ENCODE measurements at places on chromosomes 2 and 18. TPM values are rescaled to one million over a fixed set of nuclear protein-coding genes. Genes with fewer than 3 reads are reported as not detected.

The PLCD4 gene
- 1.6 TPM for polyA plus RNA-seq

GRCh38 chr2:141392517-141393213 lies 738.2 kb downstream of the LRP1B start:
- DNase-seq = peak; percentile 13

The MAL gene
- polyA plus RNA-seq = not detected

The FBXO15 gene
- polyA plus RNA-seq = 0.54 TPM

The PAX8 gene
- 13.1 TPM for polyA plus RNA-seq

The IL36B gene
- not detected for polyA plus RNA-seq

DNA sequence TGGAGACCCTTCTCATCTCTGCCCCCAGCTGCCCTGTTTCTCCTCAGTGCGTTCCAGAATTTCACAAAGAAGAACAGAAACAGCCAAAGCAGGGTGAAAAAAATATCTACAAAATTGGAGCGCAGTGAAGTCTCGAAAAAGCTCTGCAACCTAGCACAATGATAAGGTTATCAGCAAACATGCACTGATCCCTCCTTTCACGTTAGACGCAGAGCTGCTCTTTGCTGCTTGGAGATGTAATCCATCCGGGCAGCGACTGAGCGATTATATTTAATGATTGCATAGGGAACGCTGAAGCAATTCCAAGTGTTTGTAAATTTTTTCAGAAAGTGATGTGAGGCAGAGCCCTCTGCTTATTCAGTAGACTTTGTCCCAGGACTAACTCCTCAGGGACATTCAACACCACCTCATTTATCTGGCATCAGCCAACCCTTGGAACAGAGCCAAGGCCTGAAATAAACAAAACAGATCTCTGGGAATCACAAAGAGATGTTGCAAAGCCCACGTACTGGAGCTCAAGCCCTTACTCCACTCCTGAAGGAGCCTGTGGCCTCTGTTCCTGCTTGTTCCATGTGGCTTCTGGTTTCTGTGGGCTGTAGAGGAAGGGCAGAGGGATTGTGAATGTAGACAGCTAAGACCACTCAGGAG lies 172.6 kb upstream of the BCL2L11 start:
- DNase-seq = no peak

The CFAP65 gene
- not detected for polyA plus RNA-seq

DNA sequence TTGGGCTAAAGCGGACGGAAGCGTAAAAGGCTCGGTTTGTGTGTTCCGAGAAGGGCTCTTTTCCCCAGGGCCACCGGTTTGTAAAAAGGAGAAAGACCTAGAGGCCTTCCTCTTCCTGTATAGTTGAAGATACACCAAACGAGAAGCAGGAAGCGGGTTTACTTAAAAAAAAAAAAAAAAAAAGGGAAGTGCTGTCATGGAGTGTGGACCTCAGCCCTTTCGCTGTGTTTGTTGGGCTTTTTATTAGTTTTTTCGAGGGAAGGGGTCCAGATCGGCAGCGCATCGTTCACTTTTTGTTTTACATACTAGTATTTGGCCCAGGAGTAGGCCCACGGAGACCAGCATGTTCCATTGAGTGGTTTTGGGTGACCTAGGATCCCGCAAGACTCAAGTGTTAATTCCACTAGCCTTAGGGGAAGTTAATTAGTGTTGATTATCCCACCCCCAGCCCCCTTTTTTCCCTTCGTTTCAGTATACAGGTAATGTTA lies 676 bp downstream of the ACTR2 start:
- peak; percentile 70 for DNase-seq

- no peak for DNase-seq
Measured at GRCh38 chr18:77053616-77054287, 78.8 kb downstream of the MBP start.

The PAIP2B gene
- 0.10 TPM for polyA plus RNA-seq

The ITGB6 gene
- polyA plus RNA-seq = not detected

DNA sequence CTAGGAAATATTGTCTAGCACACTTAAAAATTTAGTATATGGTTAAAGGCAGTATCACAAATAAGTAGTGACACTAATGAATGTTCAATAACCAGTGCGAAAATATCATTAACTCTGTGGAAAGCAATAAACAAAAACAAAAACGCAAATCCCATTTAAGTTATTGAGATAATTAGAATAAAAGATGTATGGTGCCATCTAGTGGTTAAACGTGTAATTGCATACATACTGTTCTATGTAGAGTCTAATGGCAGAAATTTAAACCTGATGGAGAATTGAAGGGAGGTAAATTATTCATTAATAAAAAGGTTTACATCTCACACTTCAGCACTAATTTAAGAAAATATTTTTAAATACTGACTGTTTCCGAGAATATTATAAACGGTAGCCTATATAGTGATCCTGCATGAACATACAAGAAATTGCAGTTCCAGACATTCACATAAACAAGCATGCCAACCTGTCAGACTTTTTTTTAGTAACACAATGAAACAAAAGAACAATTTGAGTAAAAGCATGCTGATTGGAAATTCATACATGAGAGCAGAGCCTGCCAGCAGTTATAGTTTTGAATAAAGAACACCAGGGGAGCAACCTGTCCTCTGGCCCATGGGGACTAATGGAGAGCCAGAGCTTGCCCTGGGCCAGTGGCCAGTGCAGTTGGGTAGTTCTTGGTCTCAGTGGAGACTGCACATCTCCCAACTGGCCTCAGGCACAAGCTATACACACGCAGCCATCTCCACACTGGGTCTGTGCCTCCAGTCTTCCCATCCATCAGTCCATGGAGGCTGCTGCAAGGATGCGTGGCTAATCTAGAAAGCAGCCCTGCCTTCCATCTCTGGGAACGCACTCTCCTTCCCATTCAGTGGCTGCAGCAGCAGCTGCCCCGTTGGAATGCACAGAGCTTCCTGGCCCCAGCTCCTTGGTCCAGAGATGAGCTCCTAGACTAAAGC lies 28.0 kb downstream of the GCG start:
- DNase-seq = peak; percentile 54

The FSHR gene
- not detected for polyA plus RNA-seq

The ALLC gene
- not detected for polyA plus RNA-seq

DNA sequence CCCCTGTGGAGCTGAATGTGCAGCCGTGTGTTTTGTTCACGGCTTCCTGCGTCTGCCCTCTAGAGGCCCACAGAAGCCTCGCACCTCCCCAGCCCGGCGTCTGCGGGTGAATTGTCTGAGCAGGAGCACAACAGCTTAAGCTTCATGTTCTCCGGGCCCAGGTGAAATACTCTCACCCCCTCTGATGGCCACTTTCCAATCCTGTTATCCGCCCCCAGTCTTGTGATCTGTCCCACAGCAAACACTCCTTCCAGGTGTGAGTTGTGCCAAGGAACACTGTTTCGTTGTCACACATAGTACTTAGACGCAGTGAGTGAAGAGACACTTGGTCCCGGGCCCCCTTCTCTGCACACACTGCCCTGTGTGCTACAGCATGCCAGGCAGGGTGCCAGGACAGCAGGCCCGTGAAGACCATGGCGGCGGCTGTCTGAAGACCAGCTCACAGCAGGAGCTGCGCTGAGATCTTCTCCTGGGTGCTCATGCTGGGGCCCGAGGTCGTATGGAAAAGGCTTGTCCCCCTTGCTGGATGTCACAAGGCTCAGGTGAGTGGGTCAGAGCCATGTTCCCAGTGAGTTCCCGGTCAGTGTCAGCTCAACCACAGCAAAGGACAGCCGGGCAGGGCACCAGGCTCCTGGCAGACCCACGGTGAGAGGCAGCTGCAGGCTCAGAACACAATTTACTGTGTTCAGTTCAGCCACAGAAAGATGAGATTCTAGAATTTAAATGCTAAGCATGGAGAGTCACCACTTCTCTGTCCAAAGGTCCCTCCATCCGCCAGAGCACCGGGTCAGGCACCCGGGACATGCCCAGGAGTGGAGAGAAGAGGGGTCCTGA lies 6.8 kb upstream of the PXDN start:
- DNase-seq = peak; percentile 92

The CDH2 gene
- 107 TPM for polyA plus RNA-seq

- DNase-seq = no peak
Measured at GRCh38 chr2:214652473-214652872, 157.0 kb downstream of the BARD1 start.

GRCh38 chr2:126358122-126358521 lies 297.8 kb upstream of the GYPC start:
- no peak for DNase-seq

GRCh38 chr2:105443617-105444598 lies 45.1 kb upstream of the FHL2 start:
- no peak for DNase-seq

The LYPD1 gene
- 0.51 TPM for polyA plus RNA-seq

The SP5 gene
- polyA plus RNA-seq = not detected

DNA sequence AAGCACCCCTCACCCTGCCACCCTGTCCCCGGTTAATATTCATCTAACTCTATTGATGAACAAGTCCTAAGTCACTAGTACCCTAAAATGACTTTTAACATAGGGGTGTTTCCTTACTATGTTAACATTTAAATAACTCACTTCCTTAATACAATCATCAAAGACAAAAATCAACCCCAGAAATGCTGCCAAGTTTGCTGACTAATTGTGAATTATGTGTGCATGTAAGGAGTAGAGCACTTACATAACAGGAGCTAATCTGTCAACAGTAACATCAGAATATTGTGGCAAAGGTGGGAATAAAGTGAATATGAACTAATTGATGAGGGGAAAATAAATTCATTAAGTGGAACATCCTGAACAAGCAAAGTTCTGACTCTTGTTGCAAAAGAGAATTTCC lies 81.4 kb upstream of the ERBB4 start:
- DNase-seq = peak; percentile 53

- DNase-seq = no peak
Measured at GRCh38 chr2:191604154-191604553, 73.8 kb upstream of the NABP1 start.

- no peak for DNase-seq
Measured at GRCh38 chr18:35633761-35634160, 52.2 kb downstream of the GALNT1 start.

The SAG gene
- not detected for polyA plus RNA-seq

The GALNT3 gene
- 0.40 TPM for polyA plus RNA-seq

The ESPNL gene
- polyA plus RNA-seq = 0.19 TPM

DNA sequence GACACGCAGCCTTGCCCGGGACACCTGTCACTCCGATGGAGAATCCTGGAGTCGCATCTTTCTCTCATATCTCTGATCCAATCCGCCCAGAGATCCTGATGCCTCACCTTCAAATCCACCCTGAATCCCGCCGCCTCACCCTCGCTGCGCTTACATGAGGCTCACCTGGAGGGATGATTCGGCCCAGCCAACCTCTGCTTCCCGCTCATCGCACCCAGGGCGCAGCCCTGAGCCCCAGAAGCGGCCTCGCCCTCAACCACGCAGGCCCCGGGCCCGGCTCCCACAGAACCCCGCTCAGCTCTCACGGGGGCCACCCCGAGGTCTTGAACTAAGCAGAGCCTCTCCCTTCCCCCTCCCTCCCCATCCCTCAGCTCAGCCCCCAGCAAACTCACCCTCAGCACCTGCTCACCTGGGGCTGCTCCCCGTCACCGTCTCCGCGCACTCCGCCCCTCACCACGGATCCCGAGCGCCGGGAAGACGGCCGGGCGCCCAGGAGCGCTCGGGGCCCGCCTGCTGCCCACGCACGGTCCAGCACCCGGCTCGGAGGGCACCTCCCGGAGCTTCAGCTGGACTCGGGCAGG lies 160.0 kb downstream of the NDUFA10 start:
- no peak for DNase-seq

Measured in GM23248 (cell line).